ENCODE measurements at places on chromosomes 5 and 9.

- no peak for DNase-seq
Observed at GRCh38 chr9:115016344-115016743, 86.0 kb upstream of the TNFSF8 start.

DNA sequence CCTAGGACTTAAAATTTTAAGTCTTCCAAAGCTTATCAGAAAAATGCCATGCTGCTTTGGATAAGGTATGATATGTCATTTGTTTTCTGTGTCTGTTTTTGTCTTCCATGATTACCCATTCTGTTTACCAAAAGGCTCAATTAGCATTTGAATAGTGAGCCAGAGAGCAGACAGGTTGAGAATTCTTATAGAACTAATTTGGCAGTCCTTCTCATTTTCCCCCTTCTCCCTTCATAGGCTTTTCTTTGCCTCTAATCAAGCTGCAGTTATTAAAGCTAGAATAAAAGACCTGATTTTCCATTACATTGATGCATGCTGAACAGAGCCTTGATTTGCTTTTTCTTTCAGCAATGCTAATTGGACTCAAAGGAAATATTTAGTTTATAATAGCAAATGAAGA is 993.0 kb downstream of the MAT2B start:
- no peak for DNase-seq

- DNase-seq, result no peak
Observed at GRCh38 chr5:131532031-131532640, 102.9 kb downstream of the RAPGEF6 start.

DNA sequence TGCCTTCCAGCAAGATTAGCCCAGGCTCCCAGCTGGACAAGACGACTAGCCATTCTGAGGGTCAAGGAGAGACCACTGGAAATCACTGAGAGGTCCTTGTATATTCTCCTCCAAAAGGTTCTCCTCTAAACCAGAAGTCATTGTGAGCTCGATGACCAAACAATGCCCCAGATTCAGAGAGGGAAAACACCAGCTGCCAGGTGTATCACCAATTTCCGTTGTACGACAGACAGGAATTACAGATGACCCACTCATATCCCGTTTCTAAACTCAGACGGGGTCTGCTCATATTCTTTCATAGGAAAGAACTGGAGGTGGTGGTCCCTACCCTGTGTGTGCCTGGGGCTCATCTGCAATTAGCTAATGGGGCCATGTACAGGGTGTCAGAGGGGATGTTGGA is 14.2 kb downstream of the FAXDC2 start:
- DNase-seq, result no peak

- no peak for DNase-seq
Observed at GRCh38 chr9:115032296-115032695, 85.7 kb downstream of the TNC start.

DNA sequence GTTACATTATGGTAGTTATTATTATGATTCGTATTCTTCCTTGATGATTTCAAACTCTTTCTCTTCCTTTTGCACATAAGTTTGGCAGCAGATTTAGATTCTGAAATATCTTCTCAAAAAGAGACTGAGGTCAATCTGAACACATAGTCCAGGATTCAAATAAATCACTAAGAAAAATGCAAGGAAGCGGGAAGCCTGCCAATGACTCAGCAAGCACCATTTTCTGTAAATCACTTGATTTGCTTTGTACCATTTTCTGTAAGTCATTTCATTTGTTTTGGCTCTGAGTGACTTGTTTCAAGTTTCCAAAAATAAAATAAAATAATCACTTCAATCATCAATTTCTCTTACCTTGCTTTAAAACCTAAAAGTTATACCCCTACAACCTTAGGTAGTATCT is 24.6 kb upstream of the GLIS3 start:
- no peak for DNase-seq

- DNase-seq, result no peak
Observed at GRCh38 chr5:95244479-95244878, 40.4 kb downstream of the MCTP1 start.

GRCh38 chr5:67815455-67816391 is 399.8 kb upstream of the PIK3R1 start:
- DNase-seq, result no peak

DNA sequence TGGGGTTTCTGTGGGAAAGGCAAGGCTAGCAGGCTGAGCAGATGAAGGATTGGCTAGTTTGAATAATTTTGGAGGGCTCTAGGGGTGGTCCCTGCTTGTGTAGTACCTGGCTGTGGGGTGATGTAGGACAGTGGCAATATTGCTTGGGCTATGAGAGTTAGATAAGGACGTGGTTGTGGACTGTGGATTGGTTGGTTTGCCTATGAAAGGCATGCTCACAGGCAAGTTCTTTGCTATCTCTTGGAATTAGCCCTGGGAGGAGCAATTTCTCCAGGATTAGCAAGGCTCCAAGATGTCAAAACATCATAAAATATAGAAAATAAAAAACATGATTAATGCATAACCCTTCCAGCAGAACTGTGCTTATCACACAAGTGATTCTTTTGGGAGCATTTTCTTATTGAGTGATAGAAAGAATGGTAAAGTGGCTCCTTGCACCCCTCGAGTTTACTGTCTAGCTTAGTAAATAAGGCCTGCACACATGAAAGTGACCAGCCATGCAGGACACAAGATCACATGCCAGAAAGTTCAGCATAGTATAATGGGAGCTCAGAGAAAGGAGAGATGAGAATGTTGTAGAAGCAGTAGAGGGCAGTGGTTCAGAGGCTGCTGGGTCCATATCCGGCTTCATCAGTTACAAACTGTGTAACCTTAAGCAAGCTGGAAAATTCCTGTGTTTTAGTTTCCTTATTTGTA is 13.8 kb downstream of the AOPEP start:
- DNase-seq, result no peak

- DNase-seq, result no peak
Observed at GRCh38 chr5:9047932-9048331, 497.9 kb downstream of the SEMA5A start.

GRCh38 chr5:133927300-133928180 is 40.9 kb downstream of the C5orf15 start:
- DNase-seq, result no peak

DNA sequence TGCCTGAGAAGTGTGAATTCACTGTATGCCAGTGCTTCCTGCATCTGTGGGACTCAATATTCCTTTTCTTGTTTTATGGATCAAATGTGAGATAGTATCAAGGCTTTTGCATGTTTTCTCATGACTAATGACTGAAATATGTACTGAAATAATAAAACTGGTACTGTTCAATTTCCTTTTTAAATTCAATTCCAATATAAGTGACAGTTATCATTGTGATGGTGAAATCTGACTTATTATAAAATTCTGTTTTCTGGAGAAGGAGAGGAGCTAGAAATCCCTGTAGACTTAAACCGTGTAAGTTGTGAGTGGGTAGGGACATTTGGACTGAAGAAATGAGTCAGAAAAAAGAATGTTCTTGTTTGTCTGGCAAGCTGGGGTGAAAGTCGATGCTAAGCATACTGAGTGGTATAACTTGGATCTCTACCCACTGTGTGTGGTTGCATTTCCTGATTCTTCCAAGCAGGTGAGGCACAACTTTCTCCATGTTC is 245.2 kb downstream of the EFNA5 start:
- DNase-seq, result no peak

- no peak for DNase-seq
Observed at GRCh38 chr9:131623655-131624330, 78.5 kb downstream of the PRRT1B start.

DNA sequence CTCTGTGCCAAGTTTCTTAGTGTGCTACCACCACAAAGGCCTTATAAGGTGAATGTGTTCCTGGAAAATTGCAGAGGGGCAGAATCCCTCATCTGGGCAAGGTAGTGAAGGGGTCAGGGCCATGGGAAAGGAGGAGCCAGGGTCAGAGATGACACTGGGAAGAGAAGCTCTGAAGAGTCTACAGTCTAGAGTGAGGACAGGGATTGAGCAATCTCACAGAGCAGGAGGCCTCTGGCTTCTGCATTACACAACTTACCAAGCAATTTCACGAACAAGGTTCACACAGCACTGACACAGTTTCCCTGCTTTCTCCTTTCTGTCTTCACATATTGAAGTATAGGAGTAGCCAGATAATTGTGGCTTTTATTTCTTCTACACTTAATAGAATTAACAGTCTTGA is 24.5 kb upstream of the IDNK start:
- no peak for DNase-seq

DNA sequence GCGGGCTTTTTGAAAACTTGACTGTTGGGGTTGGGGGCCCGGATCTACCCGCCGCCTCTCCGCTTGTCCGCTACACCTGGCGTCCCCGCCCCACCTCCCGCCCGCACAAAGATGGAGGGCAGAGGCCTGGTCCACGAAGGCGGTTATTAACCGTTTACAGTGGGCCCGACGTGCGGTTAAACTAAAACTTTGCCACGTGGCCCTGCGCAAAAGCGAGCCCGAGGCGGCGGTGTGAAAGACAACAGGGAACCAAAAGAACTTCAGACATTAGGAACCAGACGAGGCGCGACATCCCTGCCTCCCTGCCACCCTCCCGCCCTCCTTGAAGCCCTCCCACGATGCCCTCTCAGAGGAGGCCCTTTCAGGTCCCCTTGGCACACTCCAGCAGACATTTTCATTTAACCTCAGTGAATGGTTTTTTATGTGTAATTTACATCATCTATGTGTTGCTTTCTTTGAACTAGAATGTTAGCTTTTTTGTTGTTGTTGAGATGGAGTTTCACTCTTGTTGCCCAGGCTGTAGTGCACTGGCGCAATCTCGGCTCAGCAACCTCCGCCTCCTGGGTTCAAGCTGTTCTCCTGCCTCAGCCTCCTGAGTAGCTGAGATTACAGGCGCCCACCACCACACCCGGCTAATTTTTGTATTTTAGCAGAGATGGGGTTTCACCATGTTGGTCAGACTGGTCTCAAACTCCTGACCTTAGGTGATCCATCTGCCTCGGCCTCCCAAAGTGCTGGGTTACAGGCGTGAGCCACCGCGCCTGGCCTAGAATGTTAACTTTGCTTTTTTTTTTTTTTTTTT is 999 bp upstream of the HNRNPA0 start:
- DNase-seq, result no peak

GRCh38 chr5:177023303-177023664 is 788 bp downstream of the ZNF346 start:
- no peak for DNase-seq

- DNase-seq, result no peak
Observed at GRCh38 chr5:161660806-161661205, 24.7 kb upstream of the GABRA6 start.

- DNase-seq, result no peak
Observed at GRCh38 chr9:10479172-10479571, 133.6 kb downstream of the PTPRD start.

GRCh38 chr5:59673438-59674058 is 220.0 kb downstream of the PDE4D start:
- DNase-seq, result peak; percentile 36

DNA sequence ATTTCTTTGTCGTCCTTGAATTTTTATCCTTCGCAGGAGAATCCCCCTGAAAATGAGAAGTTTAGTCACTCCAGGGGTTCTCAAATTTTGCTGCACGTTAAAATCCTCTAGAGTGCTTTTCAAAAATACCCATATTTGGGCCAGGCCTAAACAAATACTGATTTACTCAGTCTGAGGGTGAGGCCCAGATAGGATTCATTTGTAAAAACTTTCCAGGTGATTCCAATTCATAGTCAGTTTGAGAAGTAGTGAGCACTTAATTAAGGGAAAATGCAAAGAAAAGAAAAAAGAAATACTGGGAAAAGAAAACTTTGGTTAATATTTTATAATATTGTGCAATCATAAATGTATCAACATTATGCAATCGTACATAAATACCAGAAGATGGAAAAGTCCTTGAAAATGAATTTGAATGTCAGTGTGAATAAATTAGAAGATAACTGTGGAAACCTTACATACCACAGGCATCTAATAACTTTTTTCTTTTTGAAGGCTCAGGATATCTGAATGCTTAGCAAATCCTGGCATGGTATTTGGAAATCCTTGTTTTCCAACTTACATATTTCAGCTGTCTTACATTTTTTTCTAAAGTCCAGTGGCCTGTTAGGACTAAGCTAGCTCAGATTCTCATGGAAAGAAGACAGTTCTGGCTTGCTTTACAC is 116.5 kb upstream of the DAPK1 start:
- no peak for DNase-seq

GRCh38 chr5:147168578-147169327 is 66.1 kb upstream of the STK32A start:
- no peak for DNase-seq

DNA sequence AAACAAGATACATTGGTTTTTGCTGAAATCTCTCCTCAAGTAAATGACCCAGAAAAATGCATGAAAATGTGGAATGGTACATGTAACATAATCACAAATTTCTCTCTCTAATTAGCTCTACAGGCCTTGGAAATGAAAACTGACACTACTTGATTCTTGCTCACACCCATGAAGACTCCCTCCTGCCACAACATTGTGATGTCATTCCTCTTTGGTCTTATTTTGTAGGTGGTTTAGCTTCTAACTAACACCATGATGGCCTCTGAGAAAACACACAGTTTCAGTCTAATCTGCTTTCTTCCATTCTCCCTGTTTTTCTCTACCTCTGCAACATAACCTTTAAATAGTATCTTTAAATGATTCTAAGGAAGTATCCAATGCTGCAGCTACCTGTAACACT is 78.6 kb upstream of the FAM174A start:
- no peak for DNase-seq

DNA sequence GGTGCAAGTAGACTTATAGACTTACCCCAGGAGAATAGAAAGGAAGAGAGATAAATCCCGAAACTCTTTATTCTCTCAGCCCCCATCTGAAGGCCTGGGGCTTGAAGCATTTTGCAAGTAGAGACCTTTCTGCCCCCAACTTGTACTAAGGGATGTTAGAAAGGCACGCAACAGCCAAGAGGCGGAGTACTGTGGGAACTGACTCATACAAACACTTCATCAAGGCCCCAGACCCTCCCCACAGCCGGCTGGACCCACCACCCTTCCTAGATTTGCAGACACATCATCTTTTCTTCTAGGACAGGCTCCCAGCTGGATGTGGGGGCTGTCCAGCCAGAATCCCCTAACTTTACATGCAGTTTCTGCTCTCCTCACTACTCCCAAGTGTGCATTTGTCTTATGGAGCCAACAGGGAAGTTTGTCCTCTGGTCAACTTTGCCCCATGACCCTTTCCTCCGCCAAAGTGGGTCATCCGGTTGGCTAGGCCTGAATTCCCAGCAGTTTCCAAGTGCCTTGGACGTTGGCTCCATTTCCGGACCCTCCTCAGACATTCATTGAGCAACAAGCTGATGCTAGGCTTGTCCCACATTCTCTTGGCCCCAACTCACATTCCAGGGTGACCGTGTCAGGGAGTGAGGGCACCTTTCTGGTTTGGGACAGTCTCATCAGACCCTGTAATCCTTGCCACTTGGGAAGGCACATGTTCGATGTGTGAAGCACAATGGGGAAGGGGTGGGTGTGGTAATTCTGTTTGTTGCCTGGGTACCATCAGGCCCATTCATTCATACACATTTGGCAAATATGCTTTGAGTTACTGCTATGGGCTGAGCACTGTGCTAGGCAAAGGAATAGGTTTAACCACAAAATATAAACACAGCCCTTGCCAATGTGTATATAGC is 64.6 kb downstream of the ABLIM3 start:
- DNase-seq, result no peak

DNA sequence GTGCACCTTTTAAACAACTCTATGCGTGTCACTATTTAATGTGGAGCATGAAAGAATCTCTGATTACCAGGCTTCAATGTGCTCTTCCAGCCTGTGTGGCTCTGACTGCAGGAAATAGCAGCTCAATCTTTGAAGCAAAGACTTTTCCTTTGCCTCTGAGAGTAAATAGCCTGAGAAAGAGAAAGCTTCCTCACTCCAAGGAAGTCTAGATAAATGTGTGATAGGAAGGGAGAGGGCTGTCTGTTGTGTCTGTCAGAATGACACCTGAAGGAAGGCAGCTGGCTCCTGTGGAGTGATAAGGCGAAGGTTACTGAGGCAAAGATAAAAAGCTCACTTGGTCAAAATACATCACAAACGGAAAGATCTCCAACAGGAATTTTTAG is 205.3 kb upstream of the HAPLN1 start:
- DNase-seq, result no peak

All from spinal cord (tissue), 10 donors.